ENCODE measurements at places on chromosomes 5 and 9.

GRCh38 chr5:133149345-133149744, 97.5 kb downstream of the HSPA4 start:
- DNase-seq = no peak

GRCh38 chr5:172102913-172103626, 85.0 kb downstream of the STK10 start:
- no peak for DNase-seq

DNA sequence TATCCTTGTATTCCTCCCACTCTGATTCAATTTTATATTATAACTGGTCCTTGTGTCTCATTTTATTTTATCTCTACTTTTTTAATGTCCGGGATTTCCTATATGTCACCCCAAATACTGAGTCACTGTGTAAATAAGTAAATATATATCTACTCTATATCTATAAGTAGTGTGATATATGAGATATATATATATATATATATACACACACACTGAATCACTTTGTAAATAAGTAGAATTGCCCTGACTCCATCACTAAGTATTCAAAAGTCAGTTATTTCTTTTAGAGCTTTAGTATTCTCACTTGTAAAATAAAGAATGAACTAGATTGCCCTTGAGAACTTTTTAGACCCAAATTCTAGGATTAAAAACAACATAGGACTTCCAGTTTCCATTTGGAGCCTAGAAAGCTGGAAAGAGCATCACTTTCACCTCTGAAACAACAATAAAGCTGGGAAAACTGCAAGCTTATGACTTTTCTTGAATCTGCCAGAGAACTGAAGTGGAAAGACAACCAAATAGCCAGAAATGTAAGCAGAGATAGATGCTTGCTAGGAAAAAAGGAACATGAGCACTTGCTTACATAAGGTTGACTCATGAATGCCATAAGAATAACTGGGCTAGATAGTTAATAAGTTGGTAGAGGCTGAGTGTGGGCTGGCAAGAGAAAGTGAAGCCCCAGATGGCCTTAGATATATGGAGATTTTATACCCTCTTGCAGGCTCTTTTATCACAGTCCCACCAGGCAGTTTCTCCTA, 171.1 kb upstream of the TLX3 start:
- DNase-seq = no peak

DNA sequence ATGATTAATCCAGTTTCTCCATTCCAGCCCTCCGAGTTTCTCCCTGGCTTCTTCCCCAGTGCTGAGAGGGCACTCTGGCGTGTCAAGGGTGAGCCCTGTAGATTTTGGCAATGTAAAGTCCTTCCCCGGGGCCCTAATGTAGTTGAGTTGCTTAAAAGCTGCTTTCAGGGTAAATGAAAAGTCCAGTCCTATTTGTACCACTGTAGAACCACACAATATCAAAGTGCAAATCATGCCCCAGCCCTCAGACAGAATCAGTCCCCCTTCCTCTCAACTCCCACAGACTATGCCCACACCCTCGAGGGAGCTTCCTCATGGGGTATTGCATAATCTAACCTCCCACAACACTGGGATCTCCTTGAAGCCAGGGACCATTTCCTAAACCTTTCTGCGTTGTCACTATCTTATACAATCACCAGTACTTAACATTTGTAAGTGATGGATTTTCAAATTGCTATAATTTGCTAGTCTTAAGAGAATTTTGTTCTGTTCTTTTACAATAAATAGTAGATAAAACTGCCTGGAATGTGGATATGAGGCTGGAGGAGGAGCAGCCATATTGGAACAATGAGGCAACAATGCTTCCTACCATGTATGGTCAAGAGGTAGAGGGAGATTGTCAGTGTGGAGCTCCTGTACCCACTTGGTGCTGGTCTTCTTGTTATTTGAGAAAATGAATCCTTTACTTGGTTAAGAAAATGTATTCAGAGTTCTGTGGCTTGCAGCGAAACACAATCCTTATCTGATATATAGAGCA, 34.4 kb downstream of the ZNF366 start:
- no peak for DNase-seq

DNA sequence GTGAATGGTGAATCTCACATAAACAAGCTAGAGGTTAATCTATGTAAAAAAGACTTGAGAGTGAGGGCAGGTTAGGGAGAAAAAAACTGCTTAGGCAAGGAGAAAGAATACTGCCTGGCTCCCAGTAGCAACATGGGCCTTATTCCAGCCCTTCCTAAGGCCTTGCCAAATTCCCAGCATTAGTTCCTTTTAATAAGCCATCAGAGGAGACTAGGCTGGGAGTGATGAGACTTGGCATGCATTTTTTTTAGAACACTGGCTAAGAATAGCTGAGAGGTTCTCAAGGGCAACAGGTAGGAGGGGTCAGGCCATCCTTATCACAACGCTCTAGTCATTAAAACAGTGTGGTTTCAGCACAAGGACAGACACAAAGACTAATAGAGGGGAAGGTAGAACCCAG, 20.9 kb upstream of the ZBTB43 start:
- DNase-seq = no peak

DNA sequence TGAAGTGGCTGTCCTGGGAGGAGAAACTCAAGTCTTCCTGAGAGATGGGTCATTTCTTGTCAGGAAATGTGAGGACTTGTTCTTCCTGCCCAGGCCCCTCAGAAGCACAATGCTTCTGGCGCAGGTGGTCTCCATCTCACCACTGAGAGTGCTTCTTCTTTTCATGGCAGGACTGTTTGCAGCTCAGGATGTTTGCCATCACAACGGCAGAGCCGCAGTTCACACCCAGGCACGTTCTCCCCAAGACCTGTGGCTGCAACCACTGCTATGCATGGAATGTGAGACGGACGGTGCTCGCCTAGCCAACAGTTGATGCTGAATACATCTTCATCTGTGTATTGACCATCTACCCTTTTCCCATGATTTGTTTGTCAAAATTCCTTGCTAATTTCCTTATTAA, 216.3 kb downstream of the GADD45G start:
- no peak for DNase-seq

DNA sequence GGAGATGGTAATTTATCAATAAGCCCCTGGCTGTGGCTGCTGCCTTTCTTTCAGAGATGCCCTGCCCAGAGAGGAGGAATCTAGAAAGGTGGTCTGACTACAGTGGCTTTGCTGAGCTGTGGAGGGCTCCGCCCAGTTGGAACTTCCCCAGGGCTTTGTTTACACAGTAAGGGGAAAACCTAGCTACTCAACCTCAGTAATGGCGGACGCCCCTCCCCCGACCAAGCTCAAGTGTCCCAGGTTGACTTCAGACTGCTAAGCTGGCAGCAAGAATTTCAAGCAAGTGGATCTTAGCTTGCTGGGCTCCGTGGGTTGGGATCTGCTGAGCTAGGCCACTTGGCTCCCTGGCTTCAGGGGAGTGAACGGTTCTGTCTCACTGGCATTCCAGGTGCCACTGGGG, 865.4 kb upstream of the ACO1 start:
- DNase-seq = no peak

GRCh38 chr9:130117816-130118632, 54.2 kb upstream of the NCS1 start:
- no peak for DNase-seq

- no peak for DNase-seq
Observed at GRCh38 chr9:77022783-77023440, 3.5 kb downstream of the FOXB2 start.

DNA sequence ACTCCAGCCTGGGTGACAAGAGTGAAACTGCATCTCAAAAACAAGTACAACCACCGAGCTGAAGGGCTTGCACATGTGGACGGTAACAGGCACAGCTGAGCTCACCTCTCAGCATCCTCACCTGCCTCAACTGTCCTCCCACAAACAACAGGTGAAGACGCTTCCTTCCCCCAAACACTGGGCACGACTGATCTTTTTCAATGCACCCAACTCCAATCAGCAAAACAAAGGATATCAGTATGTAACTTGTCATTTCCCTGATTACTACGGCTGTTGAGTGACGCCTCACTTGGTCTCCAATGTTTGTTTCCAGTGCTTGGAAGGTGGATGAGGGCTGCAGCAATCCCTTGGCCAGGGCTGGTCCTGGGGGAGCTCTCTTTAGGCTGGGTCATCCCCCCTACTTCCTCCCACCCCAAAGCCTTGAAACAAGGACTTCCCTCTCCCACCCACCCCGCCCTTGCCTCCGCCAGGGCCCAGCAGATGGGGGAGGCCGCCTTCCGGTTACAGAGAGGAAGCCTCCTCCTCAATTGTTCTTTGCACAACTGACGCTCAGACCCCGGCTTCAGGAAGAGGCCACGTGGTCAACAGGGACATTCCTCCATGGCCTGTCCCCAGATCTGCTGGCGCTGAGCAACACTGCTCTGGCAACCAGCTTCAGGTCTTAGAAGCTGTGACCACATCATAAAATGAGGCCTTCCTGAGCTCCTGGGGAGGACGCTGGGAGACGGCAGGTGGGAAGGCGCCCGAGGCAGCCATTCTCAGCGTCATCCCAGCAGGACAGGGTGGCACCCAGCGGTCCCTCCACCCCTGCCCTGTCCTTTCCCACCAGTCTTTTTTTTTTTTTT, 5.9 kb downstream of the FAM78A start:
- DNase-seq = no peak

DNA sequence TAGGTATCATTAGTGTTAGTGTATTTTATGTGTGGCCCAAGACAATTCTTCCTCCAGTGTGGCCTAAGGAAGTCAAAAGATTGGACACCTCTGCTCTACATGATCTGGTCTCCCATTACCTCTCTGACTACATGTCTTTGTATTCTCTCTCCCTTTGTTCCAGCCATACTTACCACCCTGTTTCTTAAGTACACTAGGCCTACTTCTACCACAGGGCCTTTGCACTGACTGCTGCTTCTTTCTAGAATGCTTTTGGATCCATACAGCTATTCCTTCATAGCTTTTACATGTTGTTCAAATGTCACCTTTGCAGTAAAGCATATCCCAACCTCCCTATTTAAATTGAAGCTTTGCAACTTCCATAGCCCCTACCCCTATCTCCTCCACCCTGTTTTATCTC, 5.4 kb downstream of the XRCC4 start:
- no peak for DNase-seq

All from left renal cortex interstitium (tissue), 4 donors.